ENCODE measurements at places on chromosomes 7 and 10.

- DNase-seq = peak; percentile 28
Observed at GRCh38 chr7:114943953-114944744, 22.3 kb downstream of the MDFIC start.

DNA sequence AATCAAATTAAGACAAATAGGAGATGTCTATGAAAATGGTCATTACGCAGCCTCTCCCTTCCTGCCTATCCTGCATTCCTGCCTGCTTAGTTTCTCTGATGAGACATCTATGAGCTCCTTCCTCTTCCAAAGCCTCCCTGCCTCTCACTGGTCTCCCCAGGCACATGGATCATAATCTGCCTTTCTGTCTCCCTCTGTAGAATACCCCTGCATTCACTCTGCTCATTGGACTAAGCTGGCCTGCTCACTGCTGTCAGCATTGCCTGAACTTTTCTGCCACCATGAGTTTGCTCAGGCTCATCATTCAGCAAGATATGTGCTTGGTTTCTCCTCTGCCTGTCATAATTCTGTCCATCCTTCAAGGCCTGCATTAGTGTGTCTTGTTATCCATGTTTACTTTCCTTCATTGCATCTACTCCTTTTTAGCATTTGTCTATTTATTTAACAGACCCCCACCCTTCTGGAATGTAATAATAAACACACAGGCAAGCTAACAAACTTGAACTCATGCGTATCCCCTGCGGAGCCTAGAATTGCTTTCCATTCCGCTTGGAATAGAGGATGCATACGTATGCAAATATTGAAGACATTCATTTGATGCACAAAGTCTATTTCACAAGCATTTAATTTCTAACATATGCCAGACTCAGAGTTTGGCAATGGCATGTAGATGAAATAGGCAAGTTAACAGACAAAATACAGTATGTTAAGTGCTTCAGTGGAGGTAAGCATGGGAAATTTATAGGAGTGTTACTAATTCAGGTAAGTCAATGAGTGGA, 88.3 kb downstream of the PTPRZ1 start:
- peak; percentile 96 for DNase-seq

DNA sequence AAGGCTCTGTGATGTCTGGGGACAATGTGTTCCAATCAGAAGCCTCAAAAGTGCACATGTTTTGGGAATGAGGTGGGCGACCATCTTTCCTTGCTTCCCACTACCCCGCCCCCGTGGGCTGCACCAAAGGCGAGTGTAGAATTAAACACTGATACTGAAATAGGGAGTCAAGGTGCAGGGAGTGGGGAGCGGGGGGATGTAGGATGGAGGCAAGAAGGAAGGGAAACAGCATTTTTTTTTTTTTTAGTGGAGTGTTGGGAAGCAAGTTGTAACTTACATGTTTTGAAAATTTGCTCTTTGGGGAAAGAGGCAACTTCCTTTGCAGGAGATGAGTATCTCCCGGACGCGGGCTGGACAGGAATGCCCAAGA, 484 bp upstream of the DLX5 start:
- DNase-seq = no peak

DNA sequence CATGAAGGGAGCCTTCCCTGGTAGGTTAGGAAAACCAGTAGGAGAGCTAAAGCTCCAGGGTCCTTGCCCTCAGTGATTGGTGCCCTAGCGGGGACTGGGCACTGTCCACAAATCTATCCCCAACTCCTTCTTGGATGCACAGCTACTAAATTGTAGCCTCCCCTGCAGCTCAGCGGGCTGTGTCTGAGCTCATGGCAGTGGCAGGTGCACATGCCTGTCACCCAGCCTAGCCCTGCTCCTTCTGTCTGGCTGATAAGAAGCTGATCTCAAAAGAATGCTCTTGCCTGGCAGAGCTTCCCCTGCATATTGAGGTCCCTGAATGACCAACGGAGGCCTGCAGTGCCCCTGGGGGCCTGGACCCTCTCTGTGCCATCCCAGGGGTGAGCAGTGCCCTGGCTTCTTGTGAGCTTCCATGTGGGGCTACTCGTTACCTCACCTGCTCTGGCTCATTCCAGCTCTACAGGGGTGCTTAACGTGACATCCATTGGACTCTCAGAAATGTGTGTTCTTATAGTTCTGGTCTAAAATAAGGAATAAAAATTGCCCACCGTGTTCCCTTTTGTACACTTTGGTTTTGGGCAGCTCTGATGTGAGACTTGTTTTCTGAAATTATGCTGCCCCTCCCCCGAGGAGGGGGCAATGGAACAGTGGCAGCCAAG, 59.8 kb upstream of the ANTXRL start:
- DNase-seq = no peak

DNA sequence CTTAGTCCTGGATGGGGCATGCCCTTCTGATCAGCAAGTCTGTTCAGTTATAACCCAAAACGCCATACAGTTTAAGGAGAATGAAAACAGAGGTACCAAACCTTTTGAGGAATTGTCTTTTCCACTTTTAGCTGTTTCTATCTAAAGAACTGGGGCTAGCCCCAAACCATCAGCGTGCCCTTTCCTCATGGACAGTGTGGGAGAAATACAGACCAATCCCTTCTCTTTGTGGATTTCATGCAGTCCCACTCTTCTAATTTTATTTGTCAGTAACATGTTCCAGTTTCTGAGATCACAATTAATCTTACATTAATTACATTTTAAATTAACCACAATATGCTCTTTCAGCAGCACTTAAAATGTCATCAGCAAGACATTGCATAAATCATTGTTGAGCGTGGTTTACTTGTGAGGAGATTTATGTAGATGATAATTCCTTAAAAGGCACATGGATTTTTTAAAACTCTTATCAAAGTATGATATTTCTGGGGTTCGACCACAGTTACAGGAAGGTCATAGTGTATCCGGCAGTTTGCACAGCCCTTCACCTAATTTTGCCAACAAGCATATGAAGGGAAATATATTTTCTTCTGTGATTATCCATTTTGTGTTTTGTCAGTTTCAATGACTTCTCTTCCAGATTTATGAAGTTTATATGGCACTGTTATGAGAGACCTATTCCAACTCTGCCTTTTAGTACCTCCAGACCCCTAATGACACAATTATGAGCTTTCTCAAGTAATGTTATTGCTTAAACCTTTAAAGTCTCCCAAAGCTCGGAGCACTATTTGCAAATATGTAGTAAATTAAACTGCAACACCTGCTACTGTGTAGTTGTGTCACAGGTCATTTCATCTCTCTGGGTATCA, 868.4 kb upstream of the C7orf33 start:
- DNase-seq = no peak

DNA sequence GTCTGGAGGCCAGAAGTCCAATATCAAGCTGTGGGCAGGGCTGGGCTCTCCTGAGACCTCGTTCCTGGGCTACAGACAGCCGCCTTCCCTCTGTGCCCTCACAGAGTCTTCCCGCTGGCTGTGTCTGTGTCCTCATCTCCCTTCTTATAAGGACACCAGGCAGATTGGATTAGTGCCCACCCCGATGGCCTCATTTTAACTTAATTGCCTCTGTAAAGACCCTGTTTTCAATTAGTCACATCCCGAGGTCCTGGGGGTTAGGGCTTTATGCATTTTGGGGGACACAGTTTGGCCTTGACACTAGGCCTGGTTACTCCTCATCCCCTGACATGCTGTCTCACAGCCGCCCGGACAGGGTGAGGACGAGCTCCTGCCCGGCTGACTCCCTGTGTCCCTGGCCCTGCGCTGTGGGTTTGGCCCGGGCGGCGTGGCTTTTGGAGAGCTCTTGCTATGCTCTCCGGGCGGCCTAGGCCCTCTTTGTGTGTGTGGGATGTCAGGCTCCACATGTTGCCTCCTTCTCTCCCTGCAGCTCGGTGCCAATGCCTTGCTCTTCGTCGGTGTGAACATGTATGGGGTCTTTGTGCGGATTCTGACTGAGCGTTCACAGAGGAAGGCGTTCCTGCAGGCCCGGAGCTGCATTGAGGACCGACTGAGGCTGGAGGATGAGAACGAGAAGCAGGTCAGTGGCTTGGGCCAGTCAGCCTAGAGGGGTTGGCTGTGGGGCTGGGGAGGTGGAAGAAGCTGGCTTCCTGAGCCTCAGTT, 18.2 kb downstream of the ADCY1 start:
- no peak for DNase-seq

DNA sequence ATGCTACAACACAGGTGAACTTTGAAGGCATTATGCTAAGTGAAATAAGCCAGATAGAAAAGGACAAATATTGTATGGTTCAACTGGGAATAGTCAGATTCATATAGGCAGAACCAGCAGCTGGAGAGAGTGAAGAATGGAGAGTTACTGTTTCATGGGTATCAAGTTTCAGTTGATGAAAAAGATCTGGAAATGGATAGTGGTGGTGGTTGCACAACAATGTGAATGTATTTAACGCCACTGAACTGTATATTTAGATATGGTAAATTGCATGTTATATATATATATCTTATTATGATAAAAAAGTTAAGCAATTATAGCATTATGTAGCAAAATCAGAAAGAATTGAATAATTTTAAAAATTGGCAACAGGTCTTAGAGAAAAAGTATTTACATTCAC, 3.9 kb downstream of the LMBR1 start:
- DNase-seq = no peak

DNA sequence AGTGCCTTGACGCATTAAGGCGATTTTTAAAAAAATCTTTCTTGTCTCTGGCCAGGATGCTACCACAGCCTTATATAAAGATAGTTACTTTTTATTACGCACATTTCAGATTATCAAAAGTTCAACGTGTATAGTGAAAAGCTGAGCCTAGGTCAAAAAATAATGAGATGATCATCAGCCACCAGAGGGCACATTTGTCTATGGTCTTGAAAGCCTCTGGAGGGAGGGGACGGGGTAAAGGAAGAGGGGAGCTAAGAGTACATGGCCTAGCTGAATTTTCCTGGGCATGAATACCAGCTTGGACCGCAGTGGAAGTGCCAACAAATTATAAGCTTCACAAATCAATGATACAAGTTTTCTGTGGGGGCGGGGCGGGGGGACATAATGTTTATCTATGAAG, 285.9 kb upstream of the SMIM30 start:
- DNase-seq = no peak

DNA sequence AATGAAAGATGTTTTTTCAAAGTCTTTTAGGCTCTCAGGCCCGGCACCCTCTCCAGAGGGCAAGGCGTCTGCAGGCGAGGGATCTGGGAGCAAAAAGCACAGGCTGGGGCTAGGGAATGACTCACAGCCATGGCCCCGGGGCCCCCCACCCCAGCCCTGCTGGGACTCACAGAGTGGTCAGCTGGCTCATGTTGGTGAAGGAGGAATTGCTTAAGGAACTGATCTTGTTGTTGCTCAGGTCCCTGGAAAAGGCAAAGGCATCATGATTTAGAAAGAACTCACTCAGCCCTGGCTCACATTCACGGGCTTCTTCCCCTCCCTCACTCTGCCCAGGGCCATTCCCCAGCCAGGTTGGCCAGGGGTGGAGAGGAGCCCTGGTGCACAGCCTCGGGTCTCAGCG, 151.5 kb downstream of the SLIT1 start:
- no peak for DNase-seq

Measured in fibroblast of skin of back (primary cell).